ENCODE measurements at places on chromosomes 4 and X.

DNA sequence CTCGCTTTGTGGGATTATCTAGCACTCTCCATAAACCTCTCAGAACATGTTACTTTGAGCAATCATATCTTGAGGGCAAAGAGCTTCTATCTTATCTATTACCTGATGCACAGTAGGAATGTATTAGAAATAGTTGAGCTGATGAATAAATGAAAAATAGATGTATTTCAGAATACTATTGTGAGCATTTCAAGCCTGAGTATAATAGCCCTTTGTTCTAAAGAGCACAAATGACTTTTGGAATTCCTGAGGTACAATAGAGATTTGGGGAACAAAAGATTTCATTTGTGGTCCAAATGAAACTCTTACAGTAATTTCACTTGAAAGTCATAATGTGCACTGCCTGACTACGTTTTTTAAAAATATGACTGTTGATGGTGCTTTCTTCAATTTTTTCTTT, 159.5 kb downstream of the UGT8 start:
- DNase-seq: no peak

- DNase-seq: no peak
These were observed 22.9 kb downstream of the ABLIM2 start for GRCh38 chr4:8135666-8136065.

DNA sequence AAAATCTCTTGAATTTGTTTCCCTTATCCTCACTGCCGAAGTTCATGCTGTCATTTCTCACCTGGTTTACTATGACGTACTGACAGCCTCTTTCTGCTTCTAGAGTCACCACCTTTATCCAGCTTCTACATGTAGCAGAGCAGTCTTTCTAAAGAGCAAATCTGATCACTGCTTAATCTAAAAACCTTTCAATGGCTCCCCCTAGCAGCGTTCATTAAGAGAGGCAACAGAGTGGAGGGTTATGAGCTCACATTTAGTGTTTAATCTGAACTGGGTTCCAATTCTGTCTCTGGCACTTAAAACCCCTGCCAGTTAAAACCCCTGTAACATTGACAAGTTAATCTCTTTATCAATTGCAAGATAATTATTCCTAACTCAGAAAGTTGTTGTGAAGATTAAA, 4.4 kb downstream of the RBPJ start:
- DNase-seq: no peak

DNA sequence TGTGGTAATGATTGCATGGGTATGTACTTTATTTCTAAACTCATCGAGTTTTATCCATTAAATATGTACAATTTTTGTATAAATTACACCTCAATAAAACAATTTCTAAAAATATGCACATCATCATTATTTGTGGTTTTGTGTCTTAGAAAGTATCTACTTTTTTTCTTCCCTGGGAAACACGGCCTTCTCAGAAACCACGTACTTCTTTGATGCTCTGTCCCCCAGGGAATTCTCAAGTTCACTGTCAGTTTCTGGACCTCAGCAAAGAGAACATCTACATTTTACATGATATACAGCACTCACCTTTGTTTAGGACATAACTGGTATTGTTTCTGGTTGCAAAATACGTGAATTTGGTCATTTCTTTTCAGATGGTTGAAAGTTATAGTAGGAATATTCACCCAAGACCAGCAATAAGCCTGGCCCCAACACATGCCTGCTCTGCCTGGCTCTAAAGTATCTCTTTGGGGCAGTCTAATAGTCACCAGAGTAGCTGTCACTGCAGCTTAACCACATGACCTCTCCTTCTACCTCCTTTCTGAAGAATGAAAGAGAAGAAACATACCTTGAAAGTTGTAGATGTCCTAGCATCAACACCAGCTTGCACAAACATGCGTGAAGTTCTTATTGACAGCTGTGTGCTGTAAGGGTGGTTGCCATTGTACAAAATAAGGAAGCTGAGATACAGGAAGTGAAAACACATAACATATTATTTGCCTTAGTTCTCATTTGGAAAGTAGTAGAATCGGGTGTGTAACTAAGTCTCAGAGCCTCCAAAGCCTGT, 48.4 kb upstream of the SPANXN4 start:
- DNase-seq: no peak

DNA sequence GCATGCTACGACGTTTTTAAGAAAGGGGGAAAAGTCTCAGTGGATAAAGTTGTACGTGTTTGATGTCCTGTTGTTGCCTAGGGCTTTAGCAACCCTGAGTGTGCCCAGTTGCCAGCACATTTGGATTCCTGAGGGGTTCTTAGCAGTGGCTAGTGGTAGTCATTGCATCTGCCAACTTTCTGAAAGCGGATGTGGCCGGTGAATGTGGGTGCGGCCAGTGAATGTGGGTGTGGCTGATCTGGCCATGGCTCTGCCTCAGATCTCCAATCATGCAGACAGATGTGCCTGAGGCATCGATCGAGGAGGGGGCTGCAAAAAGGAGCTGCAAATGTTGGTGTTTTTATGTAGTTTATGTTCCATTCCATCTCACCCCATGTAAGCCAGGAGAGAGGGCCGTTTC, 41.5 kb upstream of the FAT1 start:
- no peak for DNase-seq

GRCh38 chr4:72118017-72118416, 86.2 kb downstream of the NPFFR2 start:
- no peak for DNase-seq

GRCh38 chrX:4181782-4182407, 468.4 kb upstream of the PRKX start:
- DNase-seq: peak; percentile 9

DNA sequence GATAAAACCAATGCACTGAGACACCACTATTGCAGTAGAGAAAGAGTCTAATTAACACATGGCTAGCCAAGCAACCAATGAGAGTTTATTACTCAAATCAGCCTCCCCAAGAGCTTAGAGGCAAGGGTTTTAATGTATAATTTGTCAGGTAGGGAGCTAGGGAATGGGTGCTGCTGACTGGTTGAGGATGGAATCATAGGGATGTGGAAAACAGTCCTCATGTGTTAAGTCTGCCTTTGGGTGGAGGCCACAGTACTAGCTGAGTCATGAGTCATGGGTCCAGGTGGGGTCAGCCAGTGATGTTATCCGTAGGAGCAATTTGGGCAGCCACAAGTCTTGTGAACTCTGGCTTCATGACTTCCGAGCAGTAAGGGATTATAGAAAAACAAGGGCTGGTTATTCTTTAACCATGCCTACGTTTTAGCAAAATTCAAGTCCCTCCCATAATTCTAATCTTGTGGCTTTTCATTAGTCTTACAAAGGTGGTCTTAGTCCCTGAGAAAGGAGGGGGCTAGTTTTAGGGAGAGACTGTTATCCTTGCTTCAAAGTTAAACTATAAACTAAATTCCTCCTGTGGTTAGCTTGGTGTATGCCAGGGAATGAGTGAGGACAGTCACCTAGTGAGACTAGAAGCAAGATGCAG, 25.1 kb upstream of the PLAC8 start:
- no peak for DNase-seq

- no peak for DNase-seq
These were observed 2.5 kb downstream of the SLC25A6 start for GRCh38 chrX:1389181-1389992.

GRCh38 chrX:129925305-129926092, 19.5 kb downstream of the UTP14A start:
- DNase-seq: peak; percentile 38

- DNase-seq: peak; percentile 2
These were observed 102.0 kb upstream of the FSTL5 start for GRCh38 chr4:162265802-162266201.

DNA sequence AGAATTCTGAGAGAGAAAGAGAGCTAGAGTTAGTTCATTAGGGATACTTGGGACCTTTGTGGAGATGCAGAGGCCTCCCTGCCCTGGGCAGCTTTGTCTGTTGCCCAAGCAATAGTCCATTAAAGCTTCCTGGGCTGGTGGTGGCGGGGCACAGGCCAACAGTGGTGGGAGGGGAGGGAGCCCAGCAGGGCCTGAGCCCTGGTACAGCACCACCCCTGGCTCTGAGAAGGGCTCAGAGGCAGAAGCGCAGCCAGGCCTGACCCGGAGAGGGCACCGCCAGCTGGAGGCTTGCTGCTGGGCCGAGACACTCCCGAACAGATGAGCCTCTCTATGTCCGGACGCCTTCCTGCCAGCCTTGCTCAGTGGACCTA, 65.3 kb downstream of the EFNB1 start:
- DNase-seq: no peak

- no peak for DNase-seq
These were observed 18.9 kb upstream of the CXCL8 start for GRCh38 chr4:73721435-73721834.

- DNase-seq: no peak
These were observed 15.7 kb downstream of the ARMCX6 start for GRCh38 chrX:101602077-101602476.

DNA sequence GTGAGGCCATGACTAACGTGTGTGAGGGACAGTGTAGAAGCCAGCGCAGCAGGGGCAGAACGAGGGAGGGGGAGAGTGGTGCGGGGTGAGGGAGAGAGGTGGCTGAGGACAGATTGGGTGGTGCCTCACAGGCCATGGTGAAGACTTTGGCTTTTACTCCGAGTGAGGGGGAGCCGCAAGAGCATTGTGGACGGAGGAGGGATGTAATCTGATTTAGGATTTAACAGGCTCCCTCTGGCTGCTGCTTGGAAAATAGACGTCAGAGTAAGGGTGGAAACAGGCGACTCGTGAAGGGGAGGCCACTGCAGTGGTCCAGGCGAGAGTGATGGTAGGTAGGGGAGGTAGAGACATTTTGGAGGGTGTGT, 13.0 kb downstream of the PPP1R3F start:
- DNase-seq: peak; percentile 32

DNA sequence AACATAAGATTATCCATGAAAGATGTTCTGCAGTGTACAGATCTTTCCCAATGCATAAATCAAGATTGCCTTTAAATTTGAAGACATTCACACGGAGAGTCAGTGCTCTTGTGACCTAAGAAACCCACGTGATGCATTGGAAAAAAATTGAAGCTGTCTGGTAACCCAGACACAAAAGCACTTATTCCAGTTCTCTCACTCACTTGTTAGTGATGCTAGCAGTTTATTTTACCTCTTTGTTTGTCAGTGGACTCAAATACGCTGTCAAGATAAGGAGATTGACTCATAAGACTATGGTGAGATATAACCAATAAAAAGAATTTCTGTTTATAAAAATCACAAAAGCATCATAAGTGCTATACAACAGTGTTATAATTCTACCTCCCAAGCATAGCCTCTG, 245.8 kb upstream of the SMIM31 start:
- DNase-seq: no peak

DNA sequence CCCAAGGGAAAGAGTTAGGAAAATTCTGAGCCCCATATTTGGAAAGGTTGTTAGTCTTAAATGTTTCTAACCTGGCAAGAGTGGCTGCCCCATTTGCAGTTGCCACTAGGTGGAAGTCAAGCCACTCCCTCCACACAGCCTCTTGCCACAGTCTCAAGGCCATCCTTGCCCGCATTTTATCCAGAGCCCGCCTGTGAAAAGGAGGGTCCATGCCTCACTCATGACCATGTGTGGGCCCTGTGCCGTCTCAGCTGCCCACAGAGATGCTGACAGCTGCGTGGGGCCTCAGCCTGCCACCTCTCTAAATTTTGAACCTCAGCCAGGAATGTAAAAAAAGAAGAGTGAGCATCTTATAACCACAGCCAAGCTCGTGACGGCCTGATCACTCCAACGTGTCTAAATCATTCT, 201.5 kb upstream of the FAM241A start:
- DNase-seq: peak; percentile 23

DNA sequence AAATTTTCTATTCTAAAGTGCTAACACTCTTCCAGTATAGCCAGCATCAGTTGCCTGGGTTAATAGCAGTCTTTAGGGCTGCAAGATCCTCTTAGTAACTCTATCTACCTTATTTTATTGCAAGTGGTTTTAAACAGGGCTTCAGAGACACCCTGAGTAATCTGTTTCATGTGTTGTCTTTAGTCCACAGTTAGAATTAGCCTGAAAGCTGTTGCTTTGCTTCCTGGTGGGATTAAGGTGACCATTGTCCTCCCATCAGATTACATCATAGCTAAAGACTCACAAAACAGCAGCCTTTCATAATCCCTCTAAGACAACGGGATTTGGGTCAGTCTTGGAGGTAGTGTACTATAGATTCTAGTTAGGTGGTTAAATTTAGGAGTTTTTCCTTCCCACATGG, 7.5 kb downstream of the UCHL1 start:
- no peak for DNase-seq

DNA sequence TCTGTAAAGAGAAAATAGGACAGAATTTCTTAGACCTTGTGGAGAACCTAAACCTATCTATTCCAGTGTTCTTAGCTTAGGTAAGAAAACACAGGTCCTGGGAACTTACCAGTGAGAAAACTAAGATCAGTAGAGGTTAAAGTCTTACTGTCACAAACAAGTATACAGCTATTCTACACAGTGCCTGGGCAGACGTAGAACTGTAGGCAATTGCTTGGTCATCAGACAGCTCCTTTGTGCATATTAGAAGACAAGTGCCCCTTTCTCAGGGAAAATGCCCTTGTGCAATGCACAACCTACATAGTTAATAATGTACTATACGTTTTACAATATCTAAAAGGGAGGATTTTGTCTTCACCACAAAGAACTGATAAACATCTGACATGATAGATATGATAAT, 86.6 kb upstream of the JADE1 start:
- DNase-seq: no peak

- no peak for DNase-seq
These were observed 18.5 kb downstream of the SLC25A5 start for GRCh38 chrX:119486745-119487144.

GRCh38 chr4:3361896-3362295, 69.1 kb downstream of the RGS12 start:
- no peak for DNase-seq

DNA sequence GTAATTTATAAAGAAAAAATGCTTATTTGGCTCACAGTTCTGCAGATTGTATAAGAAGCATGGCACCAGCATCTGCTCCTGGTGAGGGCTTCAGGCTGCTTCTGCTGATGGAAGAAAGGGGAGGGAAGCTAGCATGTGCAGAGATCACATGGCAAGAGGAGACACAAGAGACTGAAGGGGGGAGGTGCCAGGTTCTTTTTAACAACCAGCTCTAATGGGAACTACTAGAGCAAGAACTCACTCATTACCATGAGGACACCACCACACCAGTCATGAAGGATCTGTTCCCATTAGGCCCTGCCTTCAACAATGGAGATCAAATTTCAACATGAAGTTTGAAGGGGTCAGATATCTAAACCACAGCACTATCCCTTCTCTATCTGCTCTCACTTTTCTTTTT, 9.4 kb upstream of the COPS4 start:
- DNase-seq: no peak

DNA sequence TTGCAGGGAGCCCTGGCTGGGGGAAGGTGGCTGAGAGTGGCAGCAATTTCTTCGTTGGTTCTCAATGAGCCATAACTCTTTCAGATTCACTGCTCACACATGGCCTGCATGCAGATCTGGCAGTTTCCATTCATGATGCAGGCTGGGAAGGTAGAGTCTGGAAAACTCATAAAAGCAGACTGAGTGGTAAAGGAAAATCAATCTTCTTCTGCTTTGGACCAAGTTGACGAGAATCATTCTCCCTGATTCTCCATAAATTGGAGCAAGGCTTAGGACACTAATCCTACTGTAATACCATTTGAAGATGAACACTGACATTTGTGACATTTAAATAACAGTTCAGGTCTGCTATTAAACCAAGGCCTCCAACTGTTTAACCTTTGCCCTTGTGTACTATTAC, 35.3 kb upstream of the HAND2 start:
- DNase-seq: no peak
